ENCODE measurements at places on chromosomes 1 and 21.

DNA sequence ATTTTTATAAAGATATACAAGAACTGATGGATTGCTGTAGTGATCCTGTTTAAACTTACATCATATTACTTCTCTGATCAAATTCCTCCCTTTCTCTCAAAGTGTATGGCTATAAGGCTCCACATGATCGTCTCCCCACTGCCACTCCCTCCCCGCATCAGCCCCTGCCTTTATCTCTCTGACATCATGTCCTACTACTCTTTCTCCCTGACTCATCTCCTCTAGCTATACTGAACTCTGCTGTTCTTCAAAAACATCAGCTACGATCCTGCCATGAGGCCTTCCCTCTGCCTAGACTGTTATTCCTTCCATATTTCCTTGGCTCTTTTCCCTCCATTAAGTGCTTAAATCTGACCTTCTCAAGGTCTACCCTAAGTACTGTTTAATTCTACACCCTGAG lies 22.8 kb downstream of the HFM1 start:
- DNase-seq, result no peak

- DNase-seq, result peak; percentile 52
These were observed 89.7 kb downstream of the DMRTA2 start for GRCh38 chr1:50333595-50333974.

DNA sequence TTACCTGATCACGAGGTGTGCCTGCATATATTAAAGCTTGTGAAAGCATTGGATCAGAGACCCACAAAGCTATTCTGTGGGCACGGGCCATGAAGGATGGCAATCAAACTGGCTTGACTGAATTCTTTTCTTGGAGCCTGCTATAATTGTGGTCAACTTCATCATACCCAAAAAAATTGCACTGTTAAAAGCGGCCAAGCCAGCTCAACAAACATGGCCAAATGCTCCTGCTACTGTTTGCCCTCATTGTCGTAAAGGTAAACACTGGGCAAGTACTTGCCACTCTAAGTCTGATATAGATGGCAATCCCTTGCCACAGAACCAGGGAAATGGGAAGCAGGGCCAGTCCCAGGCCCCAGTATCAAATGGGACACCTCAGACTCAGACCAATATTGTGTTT lies 6.6 kb upstream of the GSTM5 start:
- no peak for DNase-seq

GRCh38 chr1:154747380-154747739 lies 122.7 kb downstream of the KCNN3 start:
- no peak for DNase-seq

DNA sequence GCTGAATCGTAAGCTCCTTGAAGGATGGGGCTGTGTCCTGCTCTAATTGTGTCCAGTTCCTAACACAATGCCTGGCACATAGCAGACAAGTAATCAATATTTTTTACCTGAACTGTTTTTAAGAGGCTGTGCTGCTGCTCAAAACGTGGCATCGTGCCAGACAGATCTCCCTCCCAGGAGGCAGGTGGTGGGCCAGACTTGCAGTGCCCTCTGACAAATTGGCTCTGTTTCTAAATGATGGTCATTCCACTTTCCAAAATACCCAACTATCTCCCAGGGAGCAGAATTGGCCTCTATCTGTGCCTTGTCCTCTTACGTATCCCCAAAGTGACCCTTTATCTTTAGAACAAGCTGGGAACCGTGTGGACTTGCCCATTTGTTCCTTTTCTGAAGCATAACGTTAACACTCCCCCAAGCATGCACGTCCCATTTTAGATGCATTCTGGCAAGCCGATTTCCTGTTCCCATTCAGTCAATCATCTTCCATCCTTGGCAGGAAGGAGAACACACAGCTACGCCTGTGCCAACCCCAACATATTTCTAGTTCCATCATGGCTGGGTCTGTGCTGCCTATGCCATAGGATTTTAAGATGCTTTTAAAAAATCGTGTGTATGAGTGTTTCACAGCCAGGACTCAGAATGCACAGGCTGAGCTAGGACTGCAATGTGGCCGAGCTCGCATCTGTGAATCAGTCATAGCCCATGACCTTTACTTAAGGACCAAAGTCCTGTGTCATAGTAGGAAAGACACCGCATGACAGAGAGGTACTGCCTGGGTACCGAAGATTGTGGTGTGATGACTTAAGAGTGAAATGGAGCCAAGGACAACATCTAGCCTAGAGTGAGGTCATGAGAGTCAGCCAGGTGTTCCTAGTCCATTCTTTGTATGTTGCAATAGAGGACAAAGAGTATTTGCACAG lies 408.6 kb downstream of the PRDM2 start:
- no peak for DNase-seq

- no peak for DNase-seq
These were observed 31.4 kb downstream of the CTH start for GRCh38 chr1:70442490-70442889.

DNA sequence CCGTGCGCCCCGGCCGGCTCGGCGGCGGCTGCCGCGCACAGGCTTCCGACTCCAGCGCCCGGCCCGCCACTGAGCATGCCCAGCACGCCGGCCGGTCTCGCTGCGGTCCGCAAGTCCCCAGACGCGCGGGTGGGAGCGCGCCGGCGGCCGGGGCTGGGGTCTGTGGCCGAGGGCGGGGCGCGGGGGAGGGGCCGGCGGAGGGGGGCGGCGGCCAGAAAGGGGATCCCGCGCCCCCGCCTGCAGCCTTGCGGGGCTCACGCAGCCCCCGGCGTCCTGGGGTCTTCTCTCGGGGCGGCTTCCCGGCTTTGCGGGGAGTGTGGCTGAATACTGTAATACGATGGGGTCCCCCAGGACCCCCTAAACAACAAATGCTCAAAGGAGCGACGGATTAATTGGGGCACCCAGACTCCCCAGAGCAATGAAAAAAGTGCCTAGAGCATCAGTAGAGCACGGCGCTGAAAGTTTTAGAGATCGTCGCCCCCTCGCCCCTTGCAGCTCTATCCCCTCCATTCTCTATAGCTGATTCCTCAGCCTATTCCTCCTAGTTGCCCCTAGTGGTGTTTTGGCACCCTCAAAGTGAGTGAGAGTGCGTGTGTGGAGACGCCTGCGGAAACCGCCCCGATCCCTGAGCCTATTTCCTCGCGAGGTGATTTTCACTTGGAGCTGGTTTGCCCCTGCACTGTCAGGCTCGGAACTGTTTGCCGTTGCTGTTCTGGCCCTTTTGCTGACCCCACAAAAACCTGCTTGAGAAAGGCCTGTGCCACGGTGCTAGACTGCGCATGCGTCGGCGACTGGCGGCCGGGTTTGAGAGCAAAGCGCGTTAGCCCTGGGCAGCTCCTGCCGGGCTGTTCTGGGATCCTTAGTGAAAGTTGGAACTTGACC lies at the start of gene VAV3:
TSS of gene VAV3 (minus strand) at position 71 of the 882 bp plus-strand sequence. CDS start 311 bp downstream, outside the sequence.
- peak; percentile 81 for DNase-seq

DNA sequence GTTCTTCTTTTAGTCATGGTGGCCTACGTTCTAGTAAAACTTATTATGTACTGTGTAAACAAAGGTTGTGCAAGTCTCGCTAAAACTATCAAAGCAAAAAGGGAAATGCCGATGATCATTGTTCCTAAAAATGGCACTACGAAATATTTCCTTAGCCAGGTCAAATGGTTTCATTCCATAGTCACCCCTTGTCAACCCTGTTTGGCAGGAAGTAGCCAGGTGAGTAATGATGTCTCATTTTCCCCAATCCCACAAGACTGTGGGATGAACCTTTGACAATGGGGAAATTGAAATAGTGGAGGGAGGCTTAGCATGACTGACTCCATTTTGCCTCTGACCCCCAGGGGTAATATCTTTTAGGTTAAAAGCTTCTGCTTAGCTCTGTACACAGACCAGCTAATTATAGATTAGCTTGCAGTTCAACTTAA lies 5.6 kb upstream of the REN start:
- no peak for DNase-seq

GRCh38 chr21:40433538-40433937 lies 413.4 kb downstream of the DSCAM start:
- no peak for DNase-seq

- DNase-seq, result no peak
These were observed 75.7 kb upstream of the RAVER2 start for GRCh38 chr1:64669098-64669675.

- DNase-seq, result no peak
These were observed 96.5 kb upstream of the CD34 start for GRCh38 chr1:208007319-208007937.

- no peak for DNase-seq
These were observed 200.4 kb upstream of the ESRRG start for GRCh38 chr1:216923601-216924000.

DNA sequence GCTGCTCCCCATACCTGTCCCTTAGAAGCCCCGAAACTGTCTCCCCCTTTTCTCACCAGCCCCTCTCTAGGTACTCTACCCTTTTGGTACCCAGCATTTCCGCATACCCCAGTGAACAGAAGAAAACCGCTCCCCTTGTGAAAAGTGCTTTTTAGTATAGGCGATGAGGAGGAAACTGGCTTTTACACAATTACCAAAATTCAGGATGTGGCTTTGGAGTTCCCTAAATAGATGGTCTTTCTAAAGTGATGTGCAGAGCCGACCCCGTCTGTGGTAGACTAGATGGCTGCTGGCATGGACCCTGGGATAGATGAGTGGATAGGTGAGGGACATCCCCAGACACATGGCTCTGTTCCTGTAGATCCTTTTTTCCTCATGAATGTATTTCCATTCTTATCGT lies 2.6 kb upstream of the PER3 start:
- DNase-seq, result no peak

DNA sequence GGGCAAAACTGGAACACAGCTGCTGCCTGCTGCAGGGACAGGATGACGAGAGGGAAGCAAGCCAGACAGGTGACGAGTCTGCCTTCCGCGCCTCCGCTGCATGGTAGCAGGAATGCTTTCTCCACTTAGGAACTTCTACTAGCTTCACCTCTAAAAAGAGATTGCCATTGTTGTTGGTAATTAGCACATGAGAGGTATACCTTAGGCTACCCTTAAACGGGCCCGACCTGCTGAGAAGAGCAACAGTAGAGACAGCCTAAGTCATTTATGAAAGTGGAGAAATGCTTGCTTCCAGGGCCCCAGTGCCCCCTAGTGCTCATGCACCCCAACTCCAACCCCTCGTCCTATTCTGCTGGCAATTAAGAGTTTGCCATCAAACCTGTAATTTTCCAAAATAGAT lies 96.9 kb upstream of the AKT3 start:
- peak; percentile 71 for DNase-seq

DNA sequence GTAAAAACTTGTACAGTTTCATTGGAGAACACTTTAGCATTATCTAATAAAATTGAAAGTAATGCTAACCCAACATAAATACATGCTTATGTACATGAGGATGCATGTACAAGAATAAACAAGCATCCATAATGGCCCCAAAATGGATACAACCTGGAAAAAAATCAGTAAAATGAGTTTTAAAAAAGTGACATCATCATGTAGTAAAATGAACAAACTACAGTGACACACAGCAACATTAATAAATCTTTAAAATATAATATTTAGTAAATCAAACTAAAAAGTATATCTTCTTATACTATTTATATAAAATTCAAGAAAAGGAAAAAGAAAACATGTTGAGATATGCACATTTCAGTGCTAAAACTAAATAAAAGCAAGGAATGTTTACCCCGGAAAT lies 140.5 kb downstream of the CLEC20A start:
- no peak for DNase-seq

DNA sequence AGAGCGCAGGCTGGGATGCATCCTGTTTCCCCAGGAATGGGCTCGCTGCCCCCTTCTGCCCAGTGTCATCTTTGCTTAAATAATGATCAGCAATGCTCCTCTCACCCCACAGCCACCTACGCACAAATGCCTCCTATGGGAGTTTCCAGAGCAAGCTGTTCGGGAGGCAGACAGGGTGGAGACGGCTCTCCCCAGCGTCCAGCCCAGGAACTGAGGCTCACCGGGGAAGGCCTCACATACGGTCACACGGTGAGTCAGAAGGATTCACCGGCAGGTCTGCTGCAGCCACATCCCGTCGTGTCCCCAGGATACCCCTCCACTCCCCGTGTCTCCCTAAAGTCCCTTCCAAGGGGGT lies 40.3 kb upstream of the RUNX3 start:
- no peak for DNase-seq

DNA sequence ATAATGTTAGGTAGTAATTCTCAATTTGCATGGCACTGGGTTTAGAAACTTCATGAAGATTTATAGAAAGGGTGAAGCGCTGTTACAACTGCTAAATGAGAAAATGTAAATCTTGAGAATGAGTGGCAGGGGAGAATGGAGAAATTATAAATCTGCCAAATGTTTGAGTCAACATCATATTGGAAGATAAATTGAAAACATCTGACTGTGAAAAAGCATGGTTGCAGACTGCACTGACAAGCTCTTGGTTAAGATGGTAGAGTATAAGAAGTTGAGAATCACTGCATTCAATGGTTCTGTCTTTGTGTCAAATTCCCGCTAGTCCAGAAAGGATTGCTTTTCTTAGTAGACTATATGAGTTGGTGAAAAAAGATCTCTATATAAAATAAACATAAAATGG lies 113.3 kb upstream of the DUSP10 start:
- DNase-seq, result no peak

DNA sequence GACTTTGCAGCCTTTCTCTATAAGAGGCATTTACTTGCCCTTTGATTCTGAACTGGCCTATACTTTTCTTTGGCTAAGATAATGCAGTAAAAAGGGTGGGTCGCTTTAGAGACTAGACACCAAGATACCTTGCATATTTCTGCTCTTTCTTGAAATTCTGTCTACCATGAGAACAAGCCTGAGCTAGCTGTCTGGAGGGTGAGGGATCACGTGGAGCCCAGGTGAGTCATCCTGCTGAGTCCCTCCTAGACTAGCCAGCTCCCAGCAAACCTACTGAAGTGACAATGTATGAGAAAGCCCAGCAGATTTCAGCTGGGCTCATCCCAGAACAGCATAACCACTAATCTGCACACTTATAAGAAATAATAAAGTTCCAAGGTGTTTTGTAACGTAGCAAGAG lies 408.0 kb upstream of the KAZN start:
- no peak for DNase-seq

GRCh38 chr21:27580276-27580675 lies 613.4 kb upstream of the ADAMTS5 start:
- DNase-seq, result no peak

DNA sequence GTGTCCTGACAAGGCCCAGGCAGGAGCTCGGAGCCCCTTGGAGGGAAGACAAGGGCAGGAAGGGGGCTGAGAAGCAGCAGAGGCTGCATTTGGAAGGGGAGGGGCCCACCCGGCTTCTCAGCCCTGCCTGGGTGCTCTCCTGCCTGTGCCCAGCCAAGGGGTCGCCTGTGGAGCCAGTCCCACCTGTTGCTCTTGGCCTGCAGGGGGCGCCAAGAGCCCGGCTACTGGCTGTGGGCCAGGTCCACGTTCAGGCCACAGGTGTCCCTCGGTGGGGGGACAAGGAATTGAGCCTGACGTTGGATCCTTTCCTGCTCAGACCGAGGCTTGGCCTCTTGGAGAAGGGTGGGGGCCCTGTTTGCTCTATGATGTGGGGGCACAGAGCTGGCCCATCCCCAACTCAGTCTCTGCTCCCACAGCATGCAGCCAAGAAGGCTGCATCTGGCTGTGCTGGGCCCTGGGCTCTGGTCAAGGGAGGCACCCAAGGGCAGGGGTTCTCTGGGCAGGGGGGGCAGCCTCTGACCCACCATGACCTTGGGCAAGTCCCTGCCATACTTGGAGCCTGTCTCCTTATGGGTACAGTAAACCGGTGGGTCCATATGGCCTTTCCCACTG lies 10.9 kb downstream of the WNT4 start:
- DNase-seq, result no peak

GRCh38 chr1:178238722-178239510 lies 145.0 kb downstream of the RASAL2 start:
- no peak for DNase-seq

All from NT2/D1 (cell line).